ENCODE measurements at places on chromosomes 2 and 18.
A peak's percentile ranks its signal among the peaks of the same experiment; 100 is the strongest.

DNA sequence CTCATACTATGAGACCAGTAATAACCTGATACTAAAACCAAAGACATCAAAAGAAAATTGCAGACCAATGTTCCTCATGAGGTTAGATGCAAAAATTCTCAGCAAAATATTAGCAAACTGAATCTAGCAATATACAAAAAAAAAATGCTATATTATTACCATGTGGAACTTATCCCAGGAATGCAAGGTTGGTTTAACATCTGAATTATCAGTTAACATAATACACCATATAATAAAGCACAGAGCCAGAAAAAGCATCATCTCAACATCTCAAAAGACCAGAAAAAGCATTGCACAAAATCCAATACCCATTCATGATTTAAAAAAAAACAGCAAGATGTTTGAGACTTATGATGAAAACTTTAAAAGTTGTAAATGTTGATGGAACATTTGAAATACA, 8.3 kb upstream of the ZCCHC2 start:
- DNase-seq, result no peak

GRCh38 chr2:54632733-54633692, 90.4 kb upstream of the EML6 start:
- no peak for DNase-seq

DNA sequence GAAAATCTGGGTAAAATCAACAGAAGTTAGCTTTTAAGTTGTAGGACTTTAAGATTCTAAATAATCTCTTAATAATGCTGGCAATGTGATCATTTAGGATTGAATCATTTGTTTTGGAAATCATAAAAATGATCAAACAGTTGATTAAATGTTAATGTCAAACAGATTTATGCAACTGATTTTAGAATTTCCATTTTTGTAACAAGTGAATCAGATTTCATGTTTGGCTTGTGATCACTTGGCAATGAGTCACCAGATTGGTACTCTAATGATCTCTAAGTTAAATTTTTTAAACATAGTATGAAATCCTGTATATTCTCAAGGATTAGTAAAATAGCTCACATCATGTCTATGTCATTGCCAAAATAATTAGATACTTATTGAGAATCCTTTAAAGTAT, 50.1 kb upstream of the UNC80 start:
- no peak for DNase-seq

GRCh38 chr2:8342407-8342806, 339.4 kb upstream of the ID2 start:
- no peak for DNase-seq

- DNase-seq, result no peak
Observed at GRCh38 chr2:128666596-128666995, 347.9 kb upstream of the HS6ST1 start.

GRCh38 chr18:24846138-24846537, 385.7 kb downstream of the HRH4 start:
- peak; percentile 4 for DNase-seq

- no peak for DNase-seq
Observed at GRCh38 chr2:75523313-75524275, 37.1 kb downstream of the EVA1A start.
